OCI-M1 (cell line): ENCODE measurements at places on chromosomes 5 and 9.

- no peak for DNase-seq
Measured at GRCh38 chr5:116013936-116014335, 18.3 kb upstream of the ARL14EPL start.

DNA sequence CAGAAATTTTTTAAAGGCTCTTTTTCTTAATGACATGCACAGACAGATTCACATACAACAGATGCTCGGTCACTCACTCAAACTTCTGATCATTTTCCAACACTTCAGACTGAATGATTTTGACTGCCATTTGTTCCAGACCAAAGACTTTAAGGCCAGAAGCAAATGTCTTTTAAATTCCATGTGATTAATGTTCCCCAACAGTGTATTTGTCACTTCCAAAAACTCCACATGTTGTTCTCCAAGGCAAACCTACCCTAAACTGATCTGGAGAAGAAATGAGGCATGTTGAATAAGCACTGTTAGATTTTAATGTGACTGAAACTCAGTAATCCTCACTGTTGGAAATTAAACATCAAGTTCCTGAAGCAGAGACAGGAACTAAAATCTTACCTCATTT is 366.7 kb downstream of the GABRG2 start:
- no peak for DNase-seq

- no peak for DNase-seq
Measured at GRCh38 chr9:92377876-92378275, 26.5 kb downstream of the OGN start.

- DNase-seq, result no peak
Measured at GRCh38 chr9:37141015-37141414, 20.6 kb downstream of the ZCCHC7 start.

GRCh38 chr5:6843335-6843734 is 130.1 kb downstream of the TENT4A start:
- DNase-seq, result no peak

- no peak for DNase-seq
Measured at GRCh38 chr9:38756702-38757101, 36.8 kb upstream of the FAM240B start.

GRCh38 chr5:143057580-143057999 is 287.4 kb downstream of the ARHGAP26 start:
- DNase-seq, result peak; percentile 93

GRCh38 chr9:116760636-116761035 is 73.5 kb downstream of the TRIM32 start:
- DNase-seq, result no peak

- DNase-seq, result no peak
Measured at GRCh38 chr9:19387317-19387716, 7.3 kb upstream of the RPS6 start.

GRCh38 chr9:3478549-3478953 is 47.2 kb downstream of the RFX3 start:
- no peak for DNase-seq

- no peak for DNase-seq
Measured at GRCh38 chr5:169944922-169945680, 35.2 kb downstream of the INSYN2B start.

GRCh38 chr5:73392775-73393174 is 55.8 kb downstream of the FOXD1 start:
- DNase-seq, result no peak

- peak; percentile 50 for DNase-seq
Measured at GRCh38 chr5:82106207-82106606, 134.4 kb downstream of the ATG10 start.

GRCh38 chr9:34612788-34613390 is 992 bp upstream of the RPP25L start:
- DNase-seq, result peak; percentile 87

GRCh38 chr9:104177676-104178075 is 83.6 kb downstream of the SMC2 start:
- no peak for DNase-seq

DNA sequence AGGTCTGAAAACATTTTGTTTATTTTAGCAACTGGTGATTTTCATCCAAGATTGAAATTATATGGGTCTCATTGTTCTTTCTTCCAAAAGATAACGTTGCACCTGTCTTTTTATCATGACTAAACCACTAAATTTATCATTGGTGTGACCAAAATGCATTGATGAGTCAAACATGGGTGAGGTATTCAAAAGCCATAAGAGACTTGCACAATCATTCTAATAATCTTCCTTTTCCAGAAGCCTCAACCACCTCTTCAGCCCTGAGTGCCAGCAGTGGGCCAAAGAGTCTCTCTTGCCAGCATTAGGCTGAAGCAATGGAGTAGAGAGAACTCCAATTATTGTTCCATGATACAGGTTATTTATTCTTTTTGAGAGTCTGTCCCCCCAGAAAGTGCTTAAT is 198.9 kb downstream of the LURAP1L start:
- DNase-seq, result peak; percentile 92

GRCh38 chr9:19030899-19031298 is 2.1 kb downstream of the SAXO1 start:
- no peak for DNase-seq

- no peak for DNase-seq
Measured at GRCh38 chr9:4059437-4059836, 240.4 kb downstream of the GLIS3 start.

DNA sequence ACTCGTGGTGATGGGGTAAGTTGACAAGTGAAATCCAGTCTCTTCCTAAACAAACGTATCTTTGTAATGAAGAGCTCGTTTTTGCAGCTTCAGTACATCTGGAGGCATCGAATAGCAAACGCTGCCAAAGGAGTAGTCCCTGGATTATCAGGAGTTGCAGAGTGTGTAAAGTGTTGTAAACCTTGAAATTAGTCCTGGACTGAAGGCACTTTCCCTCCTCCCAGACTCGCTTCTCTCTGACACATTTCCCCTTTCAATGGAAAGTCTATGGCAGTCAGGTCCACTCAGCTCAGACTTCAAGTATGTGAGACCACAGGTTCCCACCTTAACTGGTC is 1.5 kb upstream of the PBX3 start:
- no peak for DNase-seq

DNA sequence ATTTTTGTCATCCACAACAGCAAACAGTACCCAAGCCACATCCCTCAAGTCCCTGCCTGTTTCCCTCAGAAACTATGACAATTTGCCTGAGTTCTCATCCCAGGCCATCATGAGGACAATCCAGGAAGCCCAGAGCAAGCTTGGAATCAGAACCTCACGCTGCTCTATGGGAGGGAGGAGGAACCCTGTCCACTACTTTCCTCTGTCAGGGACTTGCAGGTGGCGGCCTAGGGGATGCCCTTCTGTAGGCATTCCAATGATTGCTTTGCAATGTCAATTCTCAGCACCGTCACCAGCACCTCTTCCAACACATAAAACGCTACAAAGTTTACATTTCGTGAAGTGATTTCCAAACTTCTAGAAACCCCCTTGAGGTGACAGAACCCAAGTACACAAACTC is 170.4 kb upstream of the FSTL4 start:
- DNase-seq, result no peak

DNA sequence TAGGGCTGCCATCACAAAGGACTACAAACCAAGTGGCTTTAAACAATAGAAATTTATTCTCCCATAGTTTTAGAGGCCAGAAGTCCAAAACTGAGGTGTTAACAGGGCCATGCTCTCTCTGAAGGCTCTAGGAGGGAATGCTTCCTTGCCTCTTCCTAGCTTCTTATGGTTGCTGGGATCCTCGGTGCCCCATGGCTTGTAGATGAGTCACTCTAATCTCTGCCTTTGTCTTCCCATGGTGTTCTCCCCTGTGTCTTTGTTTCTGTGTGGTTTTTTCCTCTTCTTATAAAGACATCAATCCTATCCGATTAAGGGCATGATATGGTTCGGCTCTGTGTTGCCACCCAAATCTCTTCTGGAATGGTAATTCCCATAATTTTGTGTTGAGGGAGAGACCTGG is 178.8 kb upstream of the NREP start:
- DNase-seq, result no peak

DNA sequence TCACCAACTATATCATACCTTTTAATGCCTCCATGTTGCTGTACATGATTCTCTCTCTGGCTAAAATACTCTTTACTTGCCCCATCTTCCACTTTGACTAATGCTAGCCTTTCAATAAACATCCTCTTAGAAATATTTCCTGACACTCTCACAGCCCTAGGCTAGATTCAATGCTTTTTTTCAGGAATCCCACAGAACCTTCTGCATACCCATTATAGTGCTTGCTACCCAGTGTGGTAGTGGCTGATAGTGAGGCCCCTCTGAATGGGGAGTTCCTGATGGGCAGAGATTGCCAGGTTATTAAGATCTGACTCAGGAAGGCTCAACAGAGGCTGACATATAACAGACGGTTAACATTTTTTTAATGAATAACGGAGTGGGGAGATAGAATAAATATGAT is 11.6 kb downstream of the SSBP2 start:
- no peak for DNase-seq

DNA sequence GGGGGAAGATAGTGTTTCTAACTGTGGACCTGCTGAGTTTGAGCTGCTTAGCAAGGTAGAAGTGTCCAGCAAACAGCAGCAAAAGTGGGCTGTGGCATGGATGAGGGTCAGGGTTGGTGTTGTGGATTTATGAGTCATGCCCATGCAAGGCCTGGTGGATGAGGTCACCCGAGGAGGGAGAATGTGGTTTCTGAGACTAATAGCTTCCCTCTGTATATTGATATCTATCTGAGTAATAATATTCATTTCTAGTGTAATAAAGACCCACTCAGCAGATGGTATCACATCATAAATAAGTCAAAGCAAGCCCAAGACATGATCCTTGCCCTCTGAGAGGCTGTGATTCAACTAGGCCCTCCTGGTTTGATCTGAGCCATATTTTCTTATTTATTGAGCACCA is 597.8 kb upstream of the CLINT1 start:
- DNase-seq, result no peak

DNA sequence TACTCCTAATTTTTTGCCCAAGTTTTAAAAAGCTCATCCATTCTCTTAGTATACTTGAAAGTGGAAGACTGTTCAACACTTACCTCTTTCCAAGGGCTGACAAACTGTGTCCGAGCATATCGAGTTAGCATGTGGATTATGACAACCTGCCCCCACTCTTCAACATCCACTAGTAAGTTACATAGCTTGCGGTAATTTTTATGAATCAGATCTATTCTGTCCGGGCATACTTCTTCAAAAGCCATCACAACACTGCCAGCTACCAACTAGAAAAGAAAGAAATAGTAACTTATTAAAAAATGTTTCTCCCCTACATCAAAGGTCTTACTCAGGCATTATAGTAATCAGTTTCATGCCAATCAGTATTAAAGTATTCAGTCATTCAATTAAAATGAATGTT is 78.5 kb downstream of the AP3B1 start:
- no peak for DNase-seq

DNA sequence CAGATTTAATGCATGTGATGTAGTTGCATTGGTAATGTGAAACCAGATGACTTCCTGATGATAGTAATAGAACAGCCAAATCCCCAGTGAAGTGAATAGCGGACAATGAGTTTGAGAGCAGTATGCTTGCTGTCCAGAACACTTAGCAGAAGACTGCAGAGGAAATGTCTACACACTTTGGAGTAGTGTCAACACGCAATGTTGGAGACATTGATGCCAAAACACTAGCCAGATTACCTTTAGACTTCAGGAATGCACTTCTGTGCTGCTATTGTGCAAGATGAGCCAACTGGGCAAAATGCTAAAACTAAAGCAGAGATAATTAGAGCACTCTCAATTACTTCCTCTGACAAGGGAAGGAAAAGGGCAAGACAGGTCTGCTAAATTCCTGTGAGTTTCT is 176.7 kb downstream of the PRDM9 start:
- DNase-seq, result no peak

DNA sequence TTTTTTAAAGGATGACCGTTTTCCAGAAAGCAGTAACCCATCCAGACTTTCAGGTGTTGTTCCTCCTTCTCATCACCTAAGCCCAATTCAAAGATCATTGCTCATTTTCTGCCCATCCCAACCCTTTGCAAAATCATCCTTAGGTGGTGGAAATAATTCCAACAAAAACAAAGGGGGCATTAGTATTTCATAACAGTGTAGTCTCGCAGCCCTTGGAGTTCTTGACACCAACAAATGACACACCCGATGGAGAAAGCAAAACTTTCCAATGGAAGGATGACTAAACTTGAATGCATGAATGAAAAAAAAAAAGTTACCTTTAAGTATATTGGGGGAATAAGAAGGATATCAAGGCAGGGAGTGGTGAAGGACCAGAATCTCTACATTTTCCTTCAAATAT is 117.0 kb downstream of the PAPPA start:
- no peak for DNase-seq

DNA sequence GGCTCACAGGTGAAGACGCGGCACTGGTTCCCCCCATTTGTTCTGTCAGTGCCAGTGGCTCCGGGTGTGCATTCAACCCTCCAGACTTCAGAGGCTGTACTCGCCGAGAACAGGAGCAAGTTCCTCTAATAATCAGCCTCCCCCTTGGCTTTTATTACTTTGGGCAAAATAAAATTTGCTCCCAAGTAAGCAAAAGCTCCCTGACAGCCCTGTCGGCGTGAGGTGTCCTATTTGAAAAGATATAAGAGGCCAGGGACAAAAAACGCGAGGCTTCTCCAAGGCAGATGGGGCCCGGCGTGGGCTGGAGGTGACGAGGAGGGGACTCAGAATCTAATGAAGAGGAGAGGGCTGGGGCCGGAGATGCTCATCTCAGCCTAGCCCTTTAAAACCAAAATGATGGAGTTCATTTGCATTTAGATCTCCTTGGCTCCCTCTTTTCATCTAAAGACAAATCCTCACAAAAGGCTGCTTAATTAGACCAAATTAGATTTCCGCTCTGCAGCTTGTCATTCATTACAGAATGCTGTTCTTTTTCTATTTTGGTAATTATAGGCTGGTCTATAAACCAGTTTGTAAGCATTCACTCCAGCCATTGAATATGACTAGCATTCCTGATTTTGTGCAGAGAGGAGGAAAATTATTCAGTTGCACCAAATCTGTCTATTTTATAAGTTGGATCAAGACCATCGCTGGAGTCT is 68.5 kb downstream of the CFAP77 start:
- no peak for DNase-seq

DNA sequence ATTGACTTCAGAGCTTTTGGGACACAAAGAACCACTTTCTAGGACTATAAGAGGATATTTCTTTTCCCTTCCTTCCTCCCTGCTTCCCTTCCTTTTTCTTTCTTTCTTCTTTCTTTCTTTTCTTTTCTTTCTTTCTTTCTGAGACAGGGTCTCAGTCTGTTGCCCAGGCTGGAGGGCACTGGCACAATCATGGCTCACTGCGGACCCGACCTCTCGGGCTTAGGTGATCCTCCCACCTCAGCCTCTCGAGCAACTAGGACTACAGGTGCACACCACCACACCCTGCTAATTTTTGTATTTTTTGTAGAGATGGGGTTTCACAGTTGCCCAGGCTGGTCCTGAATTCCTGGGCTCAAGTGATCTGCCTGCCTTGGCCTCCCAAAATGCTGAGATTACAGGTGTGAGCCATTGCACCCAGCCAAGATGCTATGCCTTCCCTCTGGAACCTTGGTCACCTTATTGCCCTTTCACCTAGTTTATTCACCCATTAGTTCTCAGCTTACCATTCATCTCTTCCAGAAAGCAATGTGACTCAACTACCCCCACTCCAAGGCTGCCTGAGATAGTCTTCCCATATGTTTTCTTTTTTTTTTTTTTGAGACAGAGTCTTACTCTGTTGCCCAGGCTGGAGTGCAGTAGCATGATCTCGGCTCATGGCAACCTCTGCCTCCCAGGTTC is 10.1 kb downstream of the PLIN2 start:
- no peak for DNase-seq

GRCh38 chr5:107100121-107100520 is 570.6 kb downstream of the EFNA5 start:
- DNase-seq, result no peak

GRCh38 chr5:136030252-136030651 is 1.5 kb downstream of the TGFBI start:
- DNase-seq, result no peak
